T-helper 1 cell (primary cell): ENCODE measurements at places on chromosomes 7 and 10.
A peak's percentile ranks its signal among the peaks of the same experiment; 100 is the strongest.

GRCh38 chr7:42567051-42567450, 330.0 kb upstream of the GLI3 start:
- DNase-seq = no peak

DNA sequence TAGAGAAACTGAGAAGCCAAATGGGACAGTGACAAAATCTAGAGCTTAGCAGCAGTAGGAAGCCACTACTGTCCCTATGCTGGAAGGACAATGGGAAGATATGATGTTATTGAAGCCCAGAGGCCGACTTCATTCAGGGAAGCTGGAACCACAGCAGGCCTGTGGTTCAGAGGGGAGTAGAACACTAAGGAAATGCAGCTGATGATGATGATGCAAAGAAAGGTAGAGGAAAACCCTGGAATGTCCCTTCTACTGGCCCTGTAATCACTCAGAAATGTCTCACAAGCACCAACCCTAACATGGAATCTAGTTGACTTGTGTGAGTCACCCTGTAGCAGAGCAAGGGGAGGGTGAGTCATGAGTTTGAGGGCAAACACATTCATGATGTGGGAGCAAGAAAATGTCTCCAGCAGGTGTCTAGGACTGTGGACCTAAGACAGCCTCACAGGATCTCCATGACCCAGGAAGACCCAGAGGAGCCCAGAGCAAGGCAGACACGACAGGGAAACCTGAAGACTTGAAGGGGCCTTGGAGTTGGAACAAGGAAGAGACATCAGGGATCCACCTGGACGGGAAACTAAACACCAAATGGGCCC, 37.0 kb upstream of the LRRC17 start:
- no peak for DNase-seq

- no peak for DNase-seq
These were observed 35.0 kb upstream of the MRPS16 start for GRCh38 chr10:73287441-73287840.

DNA sequence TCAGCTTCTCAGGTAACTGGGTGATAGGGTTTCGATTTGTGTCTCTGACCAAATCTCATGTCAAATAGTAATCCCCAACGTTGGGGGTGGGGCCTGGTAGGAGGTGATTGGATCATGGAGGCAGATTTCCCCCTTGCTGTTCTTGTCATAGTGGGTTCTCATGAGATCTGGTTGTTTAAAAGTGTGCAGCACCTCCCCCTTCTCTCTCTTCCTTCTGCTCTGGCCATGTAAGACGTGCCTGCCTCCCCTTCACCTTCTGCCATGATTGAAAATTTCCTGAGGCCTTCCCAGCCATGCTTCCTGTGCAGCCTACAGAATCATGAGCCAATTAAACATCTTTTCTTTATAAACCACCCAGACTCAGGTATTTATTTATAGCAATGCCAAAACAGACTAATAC, 21.9 kb upstream of the SMURF1 start:
- DNase-seq = no peak

- no peak for DNase-seq
These were observed 2.9 kb downstream of the PITRM1 start for GRCh38 chr10:3169673-3170072.

DNA sequence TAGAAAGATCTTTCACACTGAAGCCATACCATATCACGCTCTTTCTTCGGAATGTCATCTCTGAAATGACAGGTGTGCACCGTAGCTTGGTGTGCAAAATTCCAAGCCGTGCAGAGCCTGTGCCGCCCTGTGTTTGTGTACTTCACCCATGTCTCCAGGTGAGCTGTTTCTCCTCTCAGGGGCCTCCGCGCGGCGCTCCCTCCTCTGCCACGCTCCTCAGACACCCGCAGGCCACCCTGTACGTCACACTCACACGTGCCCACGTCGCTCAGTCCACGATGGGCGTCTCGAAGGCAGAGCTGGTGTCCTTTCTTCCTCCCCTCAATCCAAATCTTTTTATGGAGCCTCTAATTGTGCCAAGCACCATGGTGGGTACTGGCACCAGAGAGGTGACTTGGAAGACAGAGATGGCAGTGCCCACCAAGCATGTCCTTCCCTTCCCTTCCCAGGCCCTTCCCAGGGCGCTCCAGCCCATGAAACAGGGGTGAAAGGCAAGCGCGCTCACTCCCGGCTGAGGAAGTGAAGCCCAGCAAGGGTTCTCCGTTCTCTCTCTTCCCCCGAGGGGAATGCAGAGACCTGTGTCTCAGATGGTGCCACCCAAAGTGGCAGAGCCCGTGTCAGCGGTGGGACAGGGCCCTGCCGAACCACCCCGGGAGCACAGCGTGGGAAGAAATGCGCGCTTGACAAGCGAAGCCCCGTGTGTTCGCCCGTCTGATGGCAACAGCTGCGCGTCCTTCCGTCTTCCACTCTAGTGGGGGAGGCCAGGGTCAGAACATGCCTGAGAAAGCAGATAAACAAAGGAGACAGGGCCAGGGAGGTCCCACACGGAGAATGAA, 292.5 kb upstream of the SHH start:
- DNase-seq = no peak

- DNase-seq = no peak
These were observed 125.5 kb downstream of the PTPN20 start for GRCh38 chr10:47036771-47037170.

DNA sequence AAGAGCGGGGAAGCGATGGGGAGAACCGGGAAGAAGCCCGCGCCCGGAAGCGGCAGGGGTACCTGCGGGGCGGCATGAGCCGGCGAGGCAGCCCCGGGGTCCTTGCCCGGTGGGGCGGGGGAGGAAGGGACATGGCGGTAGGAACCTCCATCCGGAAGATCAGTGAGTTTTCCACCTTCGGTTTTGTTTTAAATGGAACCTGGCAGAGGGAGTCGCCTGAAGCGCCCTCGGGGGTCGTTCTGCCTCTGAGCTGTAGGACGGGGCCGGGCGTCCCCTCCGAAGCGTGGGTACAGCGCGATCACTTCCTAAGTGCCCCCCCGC, 471 bp downstream of the PFKP start:
- peak; percentile 6 for DNase-seq

- DNase-seq = no peak
These were observed 167.6 kb downstream of the AMPH start for GRCh38 chr7:38463277-38464225.

DNA sequence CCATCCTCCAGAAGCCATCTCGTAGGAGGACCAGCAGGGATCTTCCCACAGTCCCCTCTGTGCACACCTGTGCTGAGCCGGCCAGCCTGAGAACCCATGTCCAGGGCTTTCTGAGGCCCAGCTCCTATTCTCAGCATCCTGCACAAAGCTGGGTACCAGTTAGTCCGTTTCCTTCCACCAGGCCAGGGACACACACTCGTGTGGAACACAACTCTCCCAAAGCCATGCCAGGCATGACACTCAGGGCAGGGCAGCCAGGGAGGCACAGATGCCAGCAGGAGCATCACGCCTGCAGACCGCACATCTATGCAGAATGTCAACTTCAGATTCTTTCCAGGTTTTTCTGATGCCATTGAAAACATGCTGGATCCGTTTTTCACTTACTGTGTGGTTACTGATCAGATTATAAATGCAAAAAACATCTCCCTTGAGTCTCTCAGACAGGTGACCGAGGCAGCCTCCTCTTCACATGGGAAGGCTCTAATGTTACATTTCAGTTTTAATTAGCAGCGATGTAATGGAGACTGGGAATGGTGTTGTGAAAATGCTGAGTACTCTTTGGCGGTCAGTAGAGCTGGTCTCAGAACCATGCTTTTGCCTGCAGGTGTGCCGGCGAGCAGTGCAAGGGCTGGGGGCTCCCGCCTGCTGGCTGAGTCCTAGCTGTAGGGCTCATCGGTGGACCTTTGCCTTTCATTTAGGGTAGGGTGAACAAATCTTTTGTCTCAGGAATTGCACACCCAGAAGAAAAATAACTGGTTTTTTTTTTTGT, 3.3 kb upstream of the SUN1 start:
- DNase-seq = no peak

DNA sequence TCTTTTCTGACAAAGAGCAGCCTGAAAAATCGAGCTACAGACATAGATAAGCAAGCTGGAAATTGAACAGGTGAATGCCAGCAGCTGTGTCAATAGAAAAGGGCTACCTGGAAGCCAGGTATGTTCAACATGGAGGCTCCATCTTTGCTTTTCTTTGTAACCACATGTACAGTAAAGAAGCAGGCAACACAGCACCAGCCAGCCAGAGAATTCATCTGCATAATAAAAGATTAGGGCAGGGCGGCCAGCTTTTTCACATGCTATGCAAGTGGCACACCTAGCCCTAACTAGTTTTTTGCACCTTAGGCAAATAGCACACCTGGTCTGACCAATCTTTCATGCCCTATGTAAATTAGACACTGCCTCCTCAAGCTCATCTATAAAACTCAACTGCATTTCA, 25.7 kb downstream of the COG5 start:
- no peak for DNase-seq

GRCh38 chr7:51430480-51431086, 114.0 kb upstream of the COBL start:
- peak; percentile 5 for DNase-seq

DNA sequence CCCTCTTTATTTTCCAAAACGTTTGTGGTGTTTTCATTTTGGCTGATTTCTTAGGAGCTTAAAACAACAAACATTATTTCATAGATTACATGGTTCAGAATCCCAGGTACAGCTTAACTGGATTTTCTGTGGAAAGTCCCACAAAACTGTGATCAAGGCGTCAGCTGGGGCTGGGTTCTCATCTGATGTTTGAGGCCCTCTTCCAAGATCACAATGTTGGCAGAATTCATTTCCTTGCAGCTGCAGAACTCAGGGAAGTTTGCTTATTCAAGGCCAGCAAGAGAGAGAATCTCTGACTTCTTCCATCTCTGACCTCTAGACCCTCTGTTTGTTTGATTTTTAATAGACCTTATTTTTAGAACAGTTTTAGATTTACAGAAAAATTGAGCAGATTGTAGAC, 108.4 kb upstream of the AGK start:
- DNase-seq = no peak

DNA sequence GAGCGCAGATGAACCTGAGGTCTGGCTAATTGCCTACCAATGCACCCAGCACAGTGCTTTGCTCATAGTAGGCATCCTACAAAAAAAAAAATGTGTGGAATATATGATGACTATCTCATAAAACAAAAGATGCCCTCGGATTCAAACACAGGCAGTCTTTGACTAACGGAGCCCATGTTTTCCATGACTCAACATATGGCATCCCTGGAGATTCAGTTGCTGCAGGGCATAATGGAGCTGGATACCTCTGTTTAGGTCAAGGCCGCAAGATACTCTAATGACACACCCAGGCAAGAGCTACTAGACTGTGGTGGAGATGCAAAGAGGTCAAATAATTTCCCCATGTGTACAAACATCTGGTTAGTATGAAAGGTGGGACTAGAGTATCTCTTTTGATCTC, 16.3 kb downstream of the CUBN start:
- no peak for DNase-seq

DNA sequence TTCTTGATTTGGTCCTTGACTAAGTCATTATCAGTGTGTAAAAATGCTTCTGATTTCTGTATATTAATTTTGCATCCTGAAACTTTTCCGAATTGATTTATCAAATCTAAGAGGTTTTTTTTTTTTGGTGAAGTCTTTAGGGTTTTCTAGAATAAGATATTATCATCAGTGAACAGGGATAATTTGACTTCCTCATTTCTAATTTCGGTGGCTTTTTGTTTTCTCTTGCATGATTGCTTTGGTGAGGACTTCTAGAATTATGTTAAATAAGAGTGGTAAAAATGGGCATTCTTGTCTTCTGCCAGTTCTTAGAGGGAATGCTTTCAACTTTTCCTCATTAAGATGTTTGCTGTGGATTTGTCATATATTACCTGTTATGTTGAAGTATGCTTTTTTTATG, 170.5 kb downstream of the CCDC7 start:
- DNase-seq = no peak

DNA sequence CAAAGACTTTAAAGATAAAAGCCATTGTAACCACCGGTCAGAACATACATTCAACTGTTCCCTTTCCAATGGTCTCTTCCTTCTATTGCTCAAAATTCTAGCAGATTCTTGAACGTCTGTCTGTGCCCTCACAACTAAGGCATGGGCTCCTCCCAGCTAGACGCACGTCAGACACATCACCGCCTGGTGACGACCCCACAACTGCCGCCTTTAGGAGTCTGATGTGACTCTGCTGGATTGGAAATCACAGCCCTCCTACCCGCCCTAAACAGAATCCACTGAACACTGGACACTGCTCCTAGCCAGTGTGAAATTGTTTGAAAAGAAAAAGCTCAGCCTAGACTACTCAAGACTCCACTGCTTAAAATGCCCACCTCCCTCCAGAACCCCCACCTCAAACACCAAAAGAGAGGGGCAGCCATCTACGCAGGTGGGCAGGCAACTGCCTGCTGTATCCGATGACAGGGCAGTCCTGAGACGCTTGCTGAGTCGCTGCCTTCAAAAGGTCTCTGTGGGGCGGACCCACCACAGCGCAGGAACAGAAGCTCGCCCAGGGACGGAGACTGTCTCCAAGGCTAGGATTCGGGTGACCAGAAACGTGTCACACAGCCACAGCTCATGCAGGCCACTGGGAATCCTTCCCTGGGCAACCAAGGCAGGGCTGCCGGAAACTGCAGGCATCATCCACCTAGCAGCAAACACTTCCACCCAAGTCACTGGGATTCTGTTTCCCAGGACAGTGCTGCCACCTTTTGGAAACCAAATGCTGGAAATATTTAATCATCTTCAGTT, 34.7 kb downstream of the GSDME start:
- DNase-seq = no peak

- no peak for DNase-seq
These were observed 4.3 kb downstream of the DDC start for GRCh38 chr7:50560865-50561351.

GRCh38 chr7:116734710-116735109, 62.7 kb downstream of the MET start:
- no peak for DNase-seq

DNA sequence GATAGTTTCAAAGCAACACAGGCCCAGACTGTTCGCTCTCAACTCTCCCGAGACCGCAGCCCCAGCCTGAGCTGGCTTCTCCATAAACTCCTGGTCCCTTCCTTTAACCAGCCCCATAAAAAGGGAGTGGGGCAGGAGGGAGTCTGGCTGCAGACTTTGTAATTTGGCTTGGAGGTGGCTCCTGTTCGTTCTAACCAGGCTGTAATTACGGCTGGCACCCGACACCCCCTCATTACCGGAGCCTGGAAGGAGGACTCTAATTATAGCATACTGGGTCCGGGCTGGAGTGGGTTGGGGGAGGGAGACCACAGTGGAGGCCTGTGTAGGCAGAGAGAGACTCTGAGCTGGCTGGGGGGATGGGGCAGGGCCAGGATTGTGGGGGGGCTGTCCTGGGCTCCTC, 49.7 kb downstream of the UNC5B start:
- no peak for DNase-seq

DNA sequence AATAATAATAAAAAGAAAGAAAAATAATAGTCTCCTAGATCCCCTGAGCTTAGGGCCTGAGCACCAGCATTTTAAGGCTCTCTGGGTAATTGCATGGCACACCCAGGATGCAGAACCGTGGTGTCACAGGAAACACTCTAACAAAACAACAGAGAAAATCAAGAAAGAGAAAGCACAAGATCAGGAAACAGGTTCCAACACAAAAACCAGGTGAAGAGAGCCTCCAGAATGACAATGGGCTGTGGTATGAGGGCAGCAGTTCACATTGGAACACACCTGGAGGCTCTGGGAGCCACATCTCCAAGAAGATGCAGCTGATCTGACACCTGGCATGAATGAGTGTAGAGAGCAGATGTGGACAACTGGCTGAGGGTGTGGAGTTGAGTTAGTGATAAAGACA, 7.1 kb downstream of the MMRN2 start:
- no peak for DNase-seq
